Endodermal cell (in vitro differentiated cells): ENCODE measurements at places on chromosomes 3 and 15.

- no peak for DNase-seq
These were observed 21.6 kb upstream of the PLXNA1 start for GRCh38 chr3:126961191-126961790.

- DNase-seq: no peak
These were observed 39.7 kb downstream of the FGF12 start for GRCh38 chr3:192687488-192688152.

DNA sequence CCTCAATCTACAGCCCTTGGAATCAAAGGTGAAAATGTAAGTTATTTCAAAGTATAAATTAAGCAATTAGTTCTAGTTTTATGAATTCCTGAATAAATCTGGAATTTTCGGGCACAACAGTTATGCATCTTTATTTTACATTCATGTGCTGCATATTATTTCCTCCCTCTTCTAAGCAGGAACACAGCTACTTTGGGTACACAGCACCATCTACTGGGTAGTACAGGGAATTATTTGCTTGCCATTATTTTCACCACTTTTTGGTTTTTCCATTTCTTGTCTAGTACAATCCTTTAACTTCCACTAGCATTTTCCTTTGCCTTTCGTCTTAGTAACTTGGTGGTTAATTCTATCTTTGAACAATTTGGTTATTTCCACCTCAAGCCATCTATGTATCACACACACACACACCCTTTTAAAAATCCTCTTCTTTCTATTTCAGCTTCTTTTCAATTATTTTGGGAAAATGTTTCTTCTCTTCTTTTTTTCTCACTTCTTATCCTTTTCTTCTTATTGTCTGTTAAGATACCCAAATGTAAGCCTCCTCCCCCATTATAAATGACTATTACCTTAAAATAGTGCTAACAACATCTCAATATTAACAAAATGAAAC is 451.0 kb downstream of the MFSD1 start:
- DNase-seq: no peak

GRCh38 chr3:18345015-18345367 is 80.1 kb downstream of the SATB1 start:
- DNase-seq: peak; percentile 37
